Activated CD4-positive, alpha-beta T cell treated with anti-CD3 and anti-CD28 coated beads for 24 hours (primary cell): ENCODE measurements at places on chromosomes 16 and 17.

DNA sequence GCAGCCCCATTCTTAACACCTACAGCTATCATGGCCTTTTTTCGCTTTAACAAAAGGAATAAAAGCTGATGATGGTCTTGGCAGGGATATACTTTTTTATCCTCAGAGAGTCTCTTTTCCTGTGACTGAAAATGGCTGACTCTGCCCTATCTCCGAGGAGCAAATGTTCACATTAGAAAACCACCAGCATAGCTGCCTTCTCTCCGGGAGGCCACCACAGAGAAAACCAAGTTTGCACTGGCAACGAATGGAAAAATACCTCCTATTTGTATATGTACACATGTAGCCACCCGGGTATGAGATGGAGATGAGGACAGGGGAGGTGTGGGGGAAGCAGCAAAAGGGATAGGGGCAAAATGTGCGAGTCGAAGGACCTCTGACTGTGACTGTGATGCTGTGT, 88.2 kb downstream of the STX8 start:
- DNase-seq = no peak

DNA sequence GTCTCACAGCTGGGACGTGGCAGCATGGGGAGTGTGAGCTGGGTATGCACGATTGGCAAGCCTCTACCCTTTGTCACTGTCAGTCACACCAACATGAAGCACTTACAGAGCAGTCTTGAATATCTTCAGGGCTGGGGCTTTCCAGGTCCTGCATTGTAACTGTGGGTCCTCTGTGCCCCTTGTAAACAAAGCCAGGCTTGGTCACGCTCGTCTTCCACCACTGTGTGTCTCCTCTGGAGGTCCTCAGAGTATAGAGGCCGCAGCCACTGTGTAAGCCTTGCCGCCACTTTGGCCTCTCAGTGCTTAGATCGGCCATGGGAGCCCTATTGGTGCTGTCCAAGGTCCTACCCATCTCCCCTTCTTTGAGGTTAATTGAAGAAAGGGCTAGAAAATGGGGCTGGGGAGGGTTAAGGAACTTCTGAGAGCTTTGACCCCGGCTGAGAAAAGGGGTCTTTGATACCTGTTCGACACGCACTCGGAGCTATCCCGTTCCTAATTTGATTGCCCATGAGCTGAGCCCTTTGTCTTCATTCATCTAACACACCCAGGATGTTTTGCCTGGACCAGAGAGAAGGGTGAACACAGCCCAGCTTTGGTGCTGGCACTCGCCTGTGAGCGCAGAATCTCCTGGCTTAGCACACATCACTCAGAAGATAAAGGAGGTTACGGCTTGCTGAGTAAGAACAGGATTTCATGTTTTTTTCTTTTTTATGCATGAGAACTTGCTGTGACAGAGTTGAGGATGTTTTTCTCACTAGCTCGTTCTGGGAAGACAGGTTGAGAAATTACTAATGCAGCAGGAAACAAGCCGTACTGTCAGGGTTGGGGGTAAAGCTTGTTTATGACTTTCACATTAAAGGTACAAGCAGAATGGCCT, 267.9 kb downstream of the CPPED1 start:
- DNase-seq = peak; percentile 30

- no peak for DNase-seq
These were observed 19.0 kb downstream of the ABCC12 start for GRCh38 chr16:48136547-48137360.

DNA sequence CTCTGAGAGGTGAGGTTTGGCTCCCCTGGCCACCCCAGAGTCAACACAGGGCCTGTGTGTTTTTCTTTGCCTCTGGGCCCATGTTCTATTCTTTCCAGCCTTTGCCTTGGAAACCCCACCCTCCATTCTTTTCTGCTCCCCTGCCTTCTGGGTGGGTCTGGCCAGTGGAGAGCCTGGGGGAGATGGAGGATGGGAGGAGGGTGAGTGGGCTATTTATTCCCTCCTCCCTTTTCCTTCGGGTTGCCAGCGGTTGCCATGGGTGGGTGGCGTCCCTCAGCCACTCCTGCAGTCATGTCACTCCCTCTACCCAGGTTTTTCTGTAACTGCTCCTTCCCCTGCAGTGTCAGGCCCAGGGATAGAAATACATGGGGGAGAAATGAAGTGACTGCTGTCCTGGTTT, 15.5 kb downstream of the CMIP start:
- DNase-seq = no peak

GRCh38 chr17:35748341-35748841, 4.6 kb downstream of the GAS2L2 start:
- DNase-seq = no peak

- DNase-seq = no peak
These were observed 4.6 kb upstream of the STAT3 start for GRCh38 chr17:42392692-42393415.

GRCh38 chr16:50520451-50521245, 27.5 kb upstream of the NKD1 start:
- DNase-seq = no peak

DNA sequence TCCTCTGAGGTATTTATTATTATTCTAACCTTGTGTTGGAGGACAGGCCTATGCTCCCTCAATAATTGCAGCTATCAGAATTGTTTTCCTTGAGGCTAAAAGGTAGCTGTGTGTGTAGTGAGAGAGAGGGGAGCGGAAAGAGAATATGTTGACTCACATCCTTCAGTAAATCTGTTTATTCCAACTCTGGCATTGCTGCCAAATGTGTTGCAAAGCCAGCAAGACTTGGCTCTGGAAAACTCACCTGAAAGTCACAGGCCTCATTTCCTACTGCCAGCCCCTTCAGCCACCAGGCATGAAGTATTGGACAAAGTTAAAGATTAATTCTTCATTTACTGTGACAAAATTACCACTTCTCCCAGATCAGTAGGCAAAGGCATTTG, 9.6 kb downstream of the CA10 start:
- no peak for DNase-seq

DNA sequence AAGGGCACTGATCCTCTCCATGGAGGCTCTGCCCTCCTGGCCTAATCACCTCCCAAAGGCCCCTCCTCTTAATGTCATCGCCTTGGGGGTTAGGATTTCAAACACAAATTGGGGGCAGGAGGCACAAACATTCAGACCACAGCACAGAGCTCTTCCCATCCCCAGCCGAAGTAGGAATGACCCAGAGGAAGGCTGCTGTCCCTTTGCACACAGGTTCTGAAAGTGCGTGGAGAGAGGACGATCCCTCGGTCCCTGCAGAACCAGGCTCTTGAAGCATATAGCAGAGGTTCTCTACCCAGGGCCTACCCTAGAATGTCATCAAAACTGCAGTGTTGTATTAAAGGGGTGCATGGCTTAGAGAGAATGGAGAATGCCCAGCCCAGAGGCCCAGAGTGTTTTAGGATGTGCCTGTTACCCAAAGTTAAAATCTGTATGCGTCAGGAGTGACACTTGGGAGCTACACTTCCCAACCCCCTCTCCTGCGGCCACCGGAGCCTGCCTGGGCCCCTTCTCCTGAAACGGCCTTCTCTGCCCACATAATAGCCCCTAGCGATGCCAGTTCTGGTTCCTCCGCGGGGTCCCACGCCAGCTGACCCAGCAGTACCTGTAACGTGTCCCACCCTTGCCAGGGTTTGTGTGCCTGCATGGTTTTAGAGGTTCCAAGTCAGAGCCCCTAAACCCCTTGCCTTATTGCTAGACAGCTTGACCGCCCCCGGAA, 159.5 kb upstream of the CACNG5 start:
- no peak for DNase-seq

DNA sequence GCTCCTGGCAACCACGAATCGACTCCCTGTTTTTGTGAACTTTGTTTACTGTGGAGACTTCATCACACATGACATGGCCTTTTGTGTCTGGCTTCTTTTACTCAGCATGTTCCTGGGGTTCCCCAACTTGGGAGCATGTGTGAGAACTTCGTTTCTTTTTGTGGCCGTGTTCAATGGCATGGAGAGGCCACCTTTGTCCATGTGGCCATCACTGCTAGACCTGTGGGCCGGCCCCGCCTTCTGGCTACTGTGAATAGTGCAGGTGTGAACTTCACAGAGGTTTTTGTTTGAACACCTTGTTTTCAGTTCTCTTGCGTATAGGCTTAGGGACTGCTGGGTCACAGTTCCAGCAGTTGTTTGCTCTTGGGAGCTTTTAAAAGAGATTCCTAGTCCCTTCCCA, 5.7 kb upstream of the SLC38A8 start:
- no peak for DNase-seq

GRCh38 chr17:35795007-35795870, at the start of gene MMP28:
Gene MMP28 (minus strand): TSS chr17:35795641. CDS start chr17:35795377, 264 bp downstream.
- DNase-seq = peak; percentile 33

GRCh38 chr17:58813712-58814111, 58.1 kb downstream of the PPM1E start:
- DNase-seq = no peak

DNA sequence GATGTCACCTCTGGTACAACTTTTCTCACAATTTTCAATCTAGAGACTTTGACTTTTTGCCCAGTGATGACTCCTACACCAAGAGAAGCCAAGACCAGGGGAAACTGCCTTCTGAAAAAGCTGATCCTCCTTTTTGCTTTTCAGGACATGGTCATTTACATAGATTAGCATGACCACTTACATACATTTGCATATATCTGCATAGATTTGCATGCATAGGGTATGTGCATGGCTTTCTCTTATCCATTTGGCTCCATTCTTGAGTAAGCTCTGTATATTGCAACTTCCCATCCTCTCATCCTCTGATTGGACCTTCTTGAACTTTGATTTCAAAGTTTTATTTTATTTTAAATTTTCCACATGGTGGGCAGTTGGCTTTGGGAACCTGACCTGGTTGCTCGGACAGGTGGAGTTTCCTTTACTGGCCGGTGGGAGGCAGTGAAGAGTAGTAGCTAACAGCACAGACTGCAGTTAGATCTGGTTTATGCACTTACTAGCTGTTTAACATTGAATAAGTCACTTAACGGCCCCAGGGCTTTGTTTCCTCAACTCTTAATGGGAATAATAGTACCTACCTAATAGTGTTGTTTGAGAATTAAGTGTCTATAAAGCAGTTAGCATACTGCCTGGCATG, 92.9 kb downstream of the GPR139 start:
- no peak for DNase-seq

DNA sequence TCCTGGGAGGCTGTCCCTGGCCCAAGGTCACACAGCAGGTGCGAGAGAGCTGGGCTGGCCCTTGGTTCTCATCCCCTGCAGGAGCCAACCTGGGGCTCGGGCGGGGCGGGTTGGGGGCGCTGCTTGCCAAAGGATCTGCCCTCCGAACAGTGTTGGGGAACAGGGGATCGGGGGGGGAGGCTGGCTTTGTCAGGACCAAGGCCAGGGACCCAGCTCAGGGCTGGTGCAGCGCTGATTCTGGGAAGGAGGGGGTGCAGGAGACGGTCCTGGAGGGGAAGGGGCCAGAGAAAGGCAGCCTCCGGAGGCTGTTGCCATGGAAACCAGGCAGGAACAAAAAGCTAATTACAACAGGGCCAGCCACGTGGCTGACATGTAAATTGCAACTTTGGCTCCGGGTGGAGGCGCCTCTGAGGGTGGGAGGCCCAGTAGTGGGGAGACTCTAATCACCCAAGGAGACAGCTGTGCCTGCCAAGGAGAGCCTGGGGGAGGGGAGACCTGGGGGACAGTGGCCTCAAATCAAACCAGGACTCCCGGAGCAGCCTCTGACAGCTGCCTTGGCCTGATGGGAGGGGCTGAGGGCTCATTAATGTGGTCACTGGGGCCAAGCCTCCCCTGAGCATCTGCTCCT, 1.3 kb downstream of the TUBB3 start:
- DNase-seq = no peak

GRCh38 chr16:3804426-3805016, 76.0 kb downstream of the CREBBP start:
- DNase-seq = no peak

DNA sequence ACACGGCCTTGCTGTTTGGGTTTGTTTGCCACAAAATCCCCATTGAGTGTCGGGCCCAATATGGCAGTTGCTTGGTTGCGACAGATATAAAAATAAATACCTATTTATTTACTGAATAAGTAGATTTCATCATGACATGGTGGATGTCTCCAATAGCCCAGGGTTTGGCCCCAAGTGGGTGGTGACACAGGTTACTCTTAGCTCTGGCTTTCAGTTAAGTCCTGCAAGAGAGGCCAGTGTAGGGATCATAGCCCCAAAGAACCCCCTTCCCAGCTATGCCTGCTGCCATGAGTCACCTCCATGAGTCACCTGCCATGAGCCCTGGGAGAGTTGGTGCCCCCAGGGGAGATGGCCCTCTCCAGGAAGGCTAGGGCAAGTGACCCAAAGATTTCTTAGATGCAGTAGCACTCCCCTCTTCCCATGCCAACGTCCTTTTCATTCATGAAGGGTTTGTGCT, 78.7 kb upstream of the LGALS9 start:
- DNase-seq = no peak

- peak; percentile 53 for DNase-seq
These were observed 6.8 kb downstream of the MYO1C start for GRCh38 chr17:1485423-1486376.

DNA sequence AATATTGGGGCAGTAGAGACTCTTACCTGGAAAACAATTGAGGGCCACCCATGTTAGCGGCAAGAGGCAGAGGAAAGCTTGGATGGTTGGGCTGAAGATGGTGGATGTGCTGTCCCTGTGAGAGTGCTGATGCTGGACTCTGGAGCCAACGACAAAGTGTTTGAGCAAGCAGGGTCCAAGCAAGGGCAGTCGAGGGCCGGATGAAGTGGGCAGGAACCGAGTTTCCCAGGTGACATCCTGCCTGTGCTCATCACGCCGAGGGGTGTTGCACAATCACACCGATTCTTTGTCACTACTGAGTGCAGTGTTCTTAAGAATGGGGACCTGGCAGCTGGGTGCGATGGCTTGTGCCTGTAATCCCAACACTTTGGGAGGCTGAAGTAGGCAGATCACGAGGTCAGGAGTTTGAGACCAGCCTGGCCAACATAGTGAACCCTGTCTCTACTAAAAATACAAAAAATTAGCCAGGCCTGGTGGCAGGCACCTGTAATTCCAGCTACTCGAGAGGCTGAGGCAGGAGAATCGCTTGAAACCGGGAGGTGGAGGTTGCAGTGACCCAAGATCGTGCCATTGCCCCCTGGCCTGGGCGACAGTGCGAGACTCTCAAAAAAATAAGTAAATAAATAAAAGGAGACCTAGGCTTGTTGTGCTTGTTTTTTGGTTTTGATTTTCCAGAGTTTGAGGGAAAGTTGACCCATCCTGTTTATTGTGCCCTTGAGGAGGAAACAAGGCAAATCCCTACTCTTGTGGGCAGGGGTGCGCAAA, 6.1 kb downstream of the PYCARD start:
- no peak for DNase-seq

DNA sequence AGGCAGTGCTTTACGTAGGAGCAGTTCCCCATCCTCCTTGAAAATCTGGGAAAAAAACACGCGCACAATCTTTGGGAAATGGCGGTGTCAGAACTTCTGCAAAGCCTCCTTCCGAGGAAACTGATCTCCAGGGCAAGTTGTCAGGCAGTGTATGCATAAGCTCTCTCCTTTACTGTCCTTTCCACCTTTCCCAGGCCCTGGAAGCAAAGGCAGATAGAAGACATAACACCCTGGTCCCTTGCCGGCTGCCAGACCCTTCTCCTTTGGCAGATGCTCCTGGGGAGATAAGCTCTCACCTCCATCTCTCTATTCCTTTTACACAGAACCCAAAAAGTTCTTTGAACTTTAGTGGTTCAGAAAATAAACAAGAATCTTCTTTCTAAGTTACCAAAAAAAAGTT, 12.4 kb downstream of the TOB1 start:
- no peak for DNase-seq

- DNase-seq = no peak
These were observed 50.7 kb downstream of the SLC5A11 start for GRCh38 chr16:24896439-24896838.
